ENCODE measurements at places on chromosomes 2 and 18.

GRCh38 chr2:33202641-33203522, 256.1 kb downstream of the LTBP1 start:
- DNase-seq = no peak

GRCh38 chr18:47908592-47908991, 21.9 kb downstream of the SMAD2 start:
- DNase-seq = no peak

DNA sequence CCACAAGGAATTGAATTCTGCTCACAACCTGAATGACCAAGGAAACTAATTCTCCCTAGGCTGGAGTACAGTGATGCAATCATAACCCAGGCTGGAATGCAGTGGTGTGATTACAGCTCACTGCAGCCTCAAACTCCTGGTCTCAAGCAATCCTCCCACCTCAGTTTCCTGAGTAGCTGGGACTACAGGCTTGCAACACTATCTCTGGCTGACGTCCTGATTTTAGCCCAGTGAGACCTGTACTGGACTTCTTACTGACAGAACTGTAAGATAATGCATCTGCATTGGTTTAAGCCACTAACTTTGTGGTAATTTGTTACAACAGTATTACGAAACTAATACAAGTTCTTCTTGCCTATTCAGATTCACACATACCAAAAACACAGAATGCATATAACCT, 9.5 kb upstream of the KDSR start:
- DNase-seq = no peak

DNA sequence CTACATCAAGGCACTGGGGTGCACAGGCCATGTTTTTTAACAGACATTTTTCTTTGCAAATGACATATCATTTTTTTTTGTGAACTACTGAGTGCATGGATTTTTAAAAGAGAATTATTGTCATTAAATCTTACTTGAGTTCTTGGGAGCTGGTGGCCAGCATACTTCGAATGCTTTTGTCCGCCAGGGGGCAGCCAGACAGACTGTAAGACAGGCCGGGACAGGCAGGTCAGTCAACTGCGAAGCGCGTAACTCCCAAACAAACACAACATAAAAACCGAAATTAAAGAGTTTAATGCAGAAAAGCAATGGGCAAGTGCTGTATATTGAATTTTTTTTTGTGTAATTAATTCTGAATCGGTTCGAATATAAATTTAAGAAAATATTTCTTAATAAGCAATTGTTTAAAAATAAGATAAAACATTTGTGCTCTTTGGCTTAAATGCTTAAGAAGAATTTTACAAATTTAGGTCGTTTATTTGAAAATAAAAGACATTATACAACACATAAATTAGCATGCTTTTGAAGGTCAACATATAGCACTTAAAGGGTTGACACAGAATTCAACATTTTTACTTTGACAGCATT, 142.2 kb upstream of the PXDN start:
- no peak for DNase-seq

GRCh38 chr2:227503433-227504406, 31.8 kb downstream of the AGFG1 start:
- DNase-seq = no peak

- no peak for DNase-seq
Measured at GRCh38 chr2:39631718-39632117, 34.0 kb upstream of the TMEM178A start.

All from CD4-positive, alpha-beta T cell treated with Interferon gamma for 1 hour (primary cell).